Activated CD4-positive, CD25-positive, alpha-beta regulatory T cell treated with anti-CD3 and anti-CD28 coated beads, Interleukin-2, amount 50 U/mL, for 24 hours (primary cell): ENCODE measurements at places on chromosomes 6 and 20.

DNA sequence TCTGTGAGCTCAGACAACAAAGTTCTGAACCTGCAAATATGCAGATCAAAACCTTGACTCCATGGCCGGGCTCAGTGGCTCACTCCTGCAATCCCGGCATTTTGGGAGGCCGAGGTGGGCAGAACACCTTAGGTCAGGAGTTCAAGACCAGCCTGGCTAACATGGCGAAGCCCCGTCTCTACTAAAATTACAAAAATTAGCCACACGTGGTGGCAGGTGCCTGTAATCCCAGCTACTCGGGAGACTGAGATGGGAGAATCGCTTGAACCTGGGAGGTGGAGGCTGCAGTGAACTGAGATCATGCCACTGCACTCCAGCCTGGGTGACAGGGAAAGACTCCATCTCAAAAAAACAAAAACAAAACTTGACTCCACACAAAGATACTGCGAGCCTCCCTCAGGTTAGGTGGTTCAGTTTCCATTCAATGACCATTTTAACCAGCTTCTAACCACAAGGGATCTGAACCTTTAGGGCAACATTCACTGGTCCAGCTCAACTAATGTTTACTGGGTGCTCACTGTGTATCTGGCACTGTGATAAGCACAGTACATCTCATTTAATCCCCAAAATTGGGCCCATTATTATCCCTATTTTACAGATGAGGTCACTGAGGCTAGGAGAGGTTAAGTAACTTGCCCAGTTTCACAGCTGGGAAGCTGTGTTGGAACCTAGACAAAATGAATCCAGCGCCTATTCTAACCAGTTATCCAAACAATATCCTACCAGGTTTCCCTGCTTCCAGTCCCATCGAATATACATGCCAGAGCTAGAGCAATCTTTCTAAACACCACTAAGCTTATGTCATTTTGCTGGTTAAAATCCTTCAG lies 1.8 kb downstream of the SNRPB start:
- no peak for ATAC-seq

DNA sequence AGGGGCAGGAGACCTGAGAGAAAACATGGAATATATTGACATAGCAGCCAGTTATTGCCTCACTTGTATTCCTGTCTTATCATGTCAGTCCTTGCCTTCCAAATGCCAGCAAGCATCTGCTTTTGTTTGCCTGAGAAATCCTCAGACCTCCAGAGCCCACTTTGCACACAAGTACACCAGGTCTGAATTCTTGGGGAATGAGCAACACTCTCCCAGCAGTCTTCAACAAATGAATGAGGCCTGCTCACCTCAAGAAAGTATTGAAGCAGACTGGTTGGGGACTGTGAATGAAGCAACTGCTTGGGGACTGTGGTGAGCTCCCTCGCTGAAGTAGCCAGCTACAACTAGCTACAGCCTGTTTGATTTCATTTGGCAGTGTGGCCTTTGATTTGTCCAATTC lies 172.8 kb upstream of the SPTLC3 start:
- no peak for ATAC-seq

DNA sequence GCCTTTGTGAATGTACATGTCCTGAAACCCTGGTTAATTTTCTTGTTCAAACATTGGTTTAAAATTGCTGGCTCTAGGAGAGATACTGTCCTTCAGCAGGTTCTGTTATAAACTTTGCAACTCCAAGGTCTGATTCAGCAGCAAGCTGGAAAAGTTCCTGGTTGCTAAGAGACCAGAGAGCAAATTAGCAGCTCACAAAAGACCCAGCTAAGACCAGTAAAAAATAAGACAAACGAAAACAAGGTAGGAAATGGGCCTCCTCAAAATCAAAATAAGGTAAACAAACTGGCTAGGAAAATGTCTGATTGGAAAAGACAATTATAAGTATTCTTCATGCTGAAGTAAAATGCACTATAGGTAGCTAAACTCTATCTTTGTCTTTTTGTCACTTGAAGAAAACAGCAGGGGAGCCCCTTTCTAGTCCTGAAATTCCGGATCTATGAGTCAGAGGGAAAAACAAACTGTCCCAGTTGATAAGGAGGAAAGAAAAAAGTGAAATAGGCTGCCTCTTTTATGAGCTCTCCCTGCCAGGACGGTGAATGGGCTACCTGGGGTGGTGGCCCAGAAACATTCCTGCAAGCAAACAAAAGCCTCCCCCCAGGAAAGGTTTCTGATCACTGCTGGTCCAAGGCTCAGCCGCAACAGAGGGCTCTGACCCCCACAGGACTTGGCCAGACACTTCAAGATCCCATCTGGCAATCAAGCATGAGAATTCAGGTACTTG lies 41.6 kb downstream of the UNC5CL start:
- ATAC-seq, result no peak

- ATAC-seq, result no peak
Observed at GRCh38 chr20:13771853-13772453, 12.8 kb downstream of the ESF1 start.

GRCh38 chr6:23301556-23301955 lies 732.2 kb downstream of the HDGFL1 start:
- ATAC-seq, result no peak

DNA sequence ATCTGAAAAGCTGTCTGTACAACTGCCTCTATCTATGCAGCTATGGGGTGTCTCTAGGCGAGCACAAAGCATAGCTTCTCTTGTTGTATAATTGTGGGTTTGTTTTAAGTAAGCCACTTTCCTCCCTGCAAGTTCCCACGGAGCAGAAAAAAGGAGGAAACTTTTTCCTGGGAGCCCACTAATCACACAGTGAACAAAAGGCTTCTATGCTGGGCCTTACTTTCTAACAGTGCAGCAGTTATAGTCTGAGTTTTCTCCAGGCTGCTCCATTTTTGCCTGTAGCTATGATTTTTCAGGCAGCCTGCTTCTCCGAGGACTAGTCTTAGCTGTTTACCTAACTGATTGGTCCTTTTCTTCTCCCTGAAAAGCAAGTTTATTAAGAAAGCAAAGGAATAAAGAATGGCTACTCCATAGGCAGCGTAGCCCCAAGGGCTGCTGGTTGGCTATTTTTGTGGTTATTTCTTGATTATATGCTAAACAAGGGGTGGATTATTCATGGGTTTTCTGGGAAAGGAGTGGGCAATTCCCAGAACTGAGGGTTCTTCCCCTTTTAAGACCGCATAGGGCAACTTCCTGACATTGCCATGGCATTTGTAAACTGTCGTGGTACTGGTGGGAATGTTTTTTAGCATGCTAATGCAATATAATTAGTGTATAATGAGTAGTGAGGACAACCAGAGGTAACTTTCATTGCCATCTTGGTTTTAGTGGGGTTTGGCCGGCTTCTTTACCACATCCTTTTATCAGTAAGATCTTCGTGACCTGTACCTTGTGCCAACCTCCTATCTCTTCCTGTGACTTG lies 84.3 kb downstream of the OPRM1 start:
- ATAC-seq, result no peak

- no peak for ATAC-seq
Observed at GRCh38 chr6:116190550-116190949, 63.3 kb downstream of the TSPYL4 start.

GRCh38 chr20:35739294-35740163 lies 2.5 kb downstream of the RBM39 start:
- ATAC-seq, result no peak
